ENCODE measurements at places on chromosomes 1 and 21. TPM values are rescaled to one million over a fixed set of nuclear protein-coding genes. Genes with fewer than 3 reads are reported as not detected.

DNA sequence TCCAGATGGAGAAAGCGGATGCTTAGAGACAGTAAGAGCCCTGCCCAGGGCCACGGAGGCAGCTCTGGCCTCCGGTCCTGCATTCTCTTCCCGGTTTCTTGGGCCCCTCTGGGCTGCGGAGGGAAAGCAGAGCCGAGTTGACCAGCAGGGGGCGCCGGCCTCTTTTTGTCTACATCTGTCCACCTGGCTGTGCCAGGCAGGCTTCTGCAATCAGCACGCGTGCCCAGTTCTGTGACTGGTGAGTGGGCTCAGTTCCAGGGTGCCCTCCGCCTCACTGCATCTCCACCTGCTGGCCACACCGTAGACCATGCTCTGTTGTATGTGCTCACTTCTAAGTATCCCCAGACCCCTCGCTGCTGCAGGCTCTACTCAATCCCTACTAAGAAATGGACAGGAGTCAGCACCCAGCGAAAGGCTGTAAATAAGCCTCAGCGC is 6.7 kb upstream of the HUNK start:
- no peak overlapping the region for H3K4me3 ChIP-seq
- no peak overlapping the region for H3K27ac ChIP-seq
- H3K4me1 ChIP-seq, result no peaks in the 10 kb centered on the region
- no peaks in the 10 kb centered on the region for H3K27me3 ChIP-seq

DNA sequence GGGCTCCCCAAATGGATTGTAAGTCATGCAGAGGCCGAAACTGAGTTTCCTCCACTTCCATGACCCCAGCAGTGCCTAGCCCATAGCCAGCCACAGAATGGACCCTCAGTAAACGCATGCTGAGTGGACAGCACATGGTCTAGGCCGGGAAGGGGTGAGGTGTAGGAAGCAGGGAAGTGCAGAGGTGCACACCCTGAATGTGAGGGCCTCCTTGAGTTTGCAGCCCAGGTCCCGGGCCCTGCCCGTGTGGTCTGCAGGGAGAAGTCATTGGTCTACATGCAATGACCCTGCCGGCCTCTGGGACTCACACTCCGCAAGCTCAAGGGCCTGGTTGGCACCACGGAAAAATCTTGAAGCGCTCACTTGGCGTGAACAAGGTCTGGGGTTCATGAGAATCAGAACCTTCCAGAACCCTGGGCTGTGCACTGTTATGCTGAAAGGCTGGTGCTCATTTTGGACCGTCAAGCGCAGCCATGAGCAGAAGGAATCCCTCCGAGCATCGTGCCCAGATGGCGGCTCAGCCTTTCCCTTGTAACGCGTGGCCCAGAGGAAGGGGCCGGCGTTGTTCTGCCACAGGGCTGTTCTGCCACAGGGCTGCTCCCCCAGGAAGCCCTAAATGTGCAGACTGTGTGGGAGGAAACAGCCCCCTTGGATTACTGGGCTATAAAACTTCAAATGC is 66.4 kb downstream of the PSMG1 start:
- H3K4me1 ChIP-seq, result no peaks in the 10 kb centered on the region
- H3K36me3 ChIP-seq, result no peaks in the 10 kb centered on the region
- no peaks in the 10 kb centered on the region for H3K27me3 ChIP-seq
- no peak for DNase-seq

The GPA33 gene
- total RNA-seq, result 0.23 TPM

The PPT1 gene
- 129 TPM for total RNA-seq

The NECTIN4 gene
- total RNA-seq, result not detected

GRCh38 chr1:43619314-43619790 is 30.6 kb upstream of the KDM4A start:
- H3K27me3 ChIP-seq, result no peaks in the 10 kb centered on the region
- no peak for DNase-seq
- no peak overlapping the region for H3K27ac ChIP-seq
